Tongue (tissue), 3 donors: ENCODE measurements at places on chromosomes 13 and 19.
A peak's percentile ranks its signal among the peaks of the same experiment; 100 is the strongest.

DNA sequence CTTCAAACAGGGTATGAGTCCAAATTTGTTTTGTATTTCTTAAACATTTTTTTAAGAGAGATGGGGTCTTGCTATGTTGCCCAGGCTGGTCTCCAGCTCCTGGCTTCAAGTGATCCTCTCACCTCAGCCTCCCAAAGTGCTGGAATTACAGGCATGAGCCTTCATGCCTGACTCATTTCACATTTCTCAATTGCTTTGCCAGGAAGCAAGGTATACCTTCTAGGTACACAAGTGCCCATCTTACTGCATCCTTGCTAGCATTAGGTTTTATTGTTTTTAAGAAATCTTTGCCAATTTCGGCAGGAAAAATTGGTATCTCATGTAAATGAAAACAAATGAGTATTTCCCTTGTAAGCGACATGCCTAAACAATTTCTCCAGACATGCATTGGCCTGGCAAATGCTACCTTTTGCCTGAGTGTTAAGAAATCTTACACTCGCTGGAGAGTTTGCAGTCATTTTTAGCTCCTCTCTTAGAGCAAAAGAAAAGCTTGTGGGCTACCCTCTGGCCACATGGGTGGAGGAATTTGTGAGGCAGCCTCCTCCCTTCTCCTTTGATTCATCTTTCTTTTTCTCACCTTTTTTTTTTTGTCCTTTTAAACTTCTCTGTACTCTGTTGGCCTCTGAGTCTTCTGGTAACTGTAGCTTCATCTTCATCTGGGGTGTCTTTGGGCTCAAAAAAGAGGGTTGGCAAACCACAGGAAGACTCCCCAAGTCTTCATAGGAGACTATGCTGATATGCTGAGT lies 33.0 kb downstream of the ACTL9 start:
- no peak for DNase-seq

- DNase-seq, result peak; percentile 28
Observed at GRCh38 chr19:49515767-49516166, 3.3 kb downstream of the FCGRT start.

DNA sequence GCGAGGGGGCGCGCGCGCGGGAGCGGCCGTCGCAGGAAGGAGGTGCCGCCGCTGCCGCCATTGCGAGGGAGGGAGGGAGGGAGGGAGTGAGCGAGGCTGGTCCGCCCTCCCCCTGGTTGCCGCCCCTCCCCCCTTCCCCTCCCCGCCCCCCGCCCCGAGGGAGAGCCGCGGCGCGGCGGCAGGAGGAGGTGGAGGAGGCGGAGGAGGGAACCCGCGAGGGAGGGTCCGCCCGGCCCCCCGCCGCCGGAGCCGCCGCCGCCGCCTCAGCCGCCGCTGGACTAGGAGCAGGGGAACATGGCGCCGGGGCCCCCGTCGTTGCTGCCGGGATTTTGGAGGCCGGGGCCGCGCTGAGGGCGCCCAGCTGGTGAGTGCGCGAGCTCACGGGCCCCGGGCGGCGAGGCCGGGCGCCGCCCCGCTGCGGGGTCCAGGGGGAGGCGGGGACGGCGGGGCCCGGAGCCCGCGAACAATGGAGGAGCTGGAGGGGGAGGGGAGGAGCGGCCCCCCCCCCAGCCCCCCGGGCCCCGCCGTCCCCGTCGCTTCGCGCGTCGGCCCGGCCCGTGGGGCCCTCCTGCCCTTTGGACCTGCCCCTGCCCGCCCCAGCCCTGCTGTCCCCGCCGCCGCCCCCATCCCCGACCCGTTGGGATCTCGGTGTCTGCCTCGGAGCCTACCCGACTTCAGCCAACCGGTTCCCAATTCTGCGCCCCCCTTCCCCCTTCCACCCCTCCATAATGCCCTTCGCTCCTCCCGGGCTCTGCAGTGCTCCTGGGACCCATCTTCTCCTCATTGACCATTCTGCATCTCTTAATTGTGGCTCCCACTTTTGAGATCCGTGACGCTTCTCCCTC lies at the start of gene ARHGAP35:
Gene ARHGAP35 (plus strand): TSS at position 152 of the 845 bp plus-strand sequence. CDS start 57,679 bp downstream, outside the sequence.
- DNase-seq, result no peak

DNA sequence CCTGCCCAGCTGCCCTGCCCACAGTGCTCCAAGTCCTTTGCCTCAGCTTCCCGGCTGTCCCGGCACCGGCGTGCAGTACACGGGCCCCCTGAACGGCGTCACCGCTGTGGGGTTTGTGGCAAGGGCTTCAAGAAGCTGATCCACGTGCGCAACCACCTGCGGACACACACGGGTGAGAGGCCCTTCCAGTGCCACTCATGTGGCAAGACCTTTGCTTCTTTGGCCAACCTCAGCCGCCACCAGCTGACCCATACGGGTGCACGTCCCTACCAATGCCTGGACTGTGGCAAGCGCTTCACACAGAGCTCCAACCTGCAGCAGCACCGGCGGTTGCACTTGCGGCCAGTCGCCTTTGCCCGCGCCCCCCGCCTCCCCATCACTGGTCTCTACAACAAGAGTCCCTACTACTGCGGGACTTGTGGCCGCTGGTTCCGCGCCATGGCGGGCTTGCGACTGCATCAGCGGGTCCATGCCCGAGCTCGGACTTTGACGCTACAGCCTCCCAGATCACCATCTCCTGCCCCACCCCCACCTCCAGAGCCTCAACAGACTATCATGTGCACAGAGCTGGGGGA lies 5.7 kb downstream of the ZNF526 start:
- no peak for DNase-seq

- no peak for DNase-seq
Observed at GRCh38 chr19:47019431-47020041, at the start of gene NPAS1. NPAS1 (plus strand) TSS chr19:47019837; CDS start chr19:47021048, 1,211 bp downstream.

DNA sequence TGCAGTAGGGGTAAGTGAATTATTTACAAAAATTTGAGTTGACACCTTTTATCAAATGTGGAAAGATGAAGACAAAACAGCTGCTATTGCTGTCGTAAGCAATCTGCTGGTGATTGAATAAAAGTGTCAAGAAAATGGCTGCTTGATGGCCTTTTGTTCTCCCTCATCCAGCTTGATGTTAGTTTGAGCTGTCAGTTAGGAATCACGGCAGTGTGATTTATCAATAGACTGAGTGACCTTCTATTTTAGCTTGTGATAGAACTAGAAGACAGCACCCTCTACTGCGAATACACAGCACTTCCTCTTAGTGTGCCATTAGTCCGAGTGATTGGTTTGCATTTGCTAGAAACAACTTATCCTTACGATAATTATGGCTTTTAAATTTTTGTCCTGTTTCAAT lies 76.3 kb downstream of the MZT1 start:
- DNase-seq, result no peak

GRCh38 chr13:79380997-79381396 lies 25.1 kb downstream of the RBM26 start:
- no peak for DNase-seq

GRCh38 chr19:17601683-17602082 lies 46.2 kb downstream of the COLGALT1 start:
- DNase-seq, result no peak

- peak; percentile 38 for DNase-seq
Observed at GRCh38 chr13:102440259-102440936, 38.5 kb upstream of the FGF14 start.

GRCh38 chr19:18674616-18675015 lies 8.9 kb upstream of the CRTC1 start:
- peak; percentile 83 for DNase-seq

- no peak for DNase-seq
Observed at GRCh38 chr13:100510208-100510957, 78.2 kb downstream of the GGACT start.
